ENCODE measurements at places on chromosomes 7 and 10.

- no peak for DNase-seq
Observed at GRCh38 chr10:132562177-132562915, 24.8 kb downstream of the INPP5A start.

DNA sequence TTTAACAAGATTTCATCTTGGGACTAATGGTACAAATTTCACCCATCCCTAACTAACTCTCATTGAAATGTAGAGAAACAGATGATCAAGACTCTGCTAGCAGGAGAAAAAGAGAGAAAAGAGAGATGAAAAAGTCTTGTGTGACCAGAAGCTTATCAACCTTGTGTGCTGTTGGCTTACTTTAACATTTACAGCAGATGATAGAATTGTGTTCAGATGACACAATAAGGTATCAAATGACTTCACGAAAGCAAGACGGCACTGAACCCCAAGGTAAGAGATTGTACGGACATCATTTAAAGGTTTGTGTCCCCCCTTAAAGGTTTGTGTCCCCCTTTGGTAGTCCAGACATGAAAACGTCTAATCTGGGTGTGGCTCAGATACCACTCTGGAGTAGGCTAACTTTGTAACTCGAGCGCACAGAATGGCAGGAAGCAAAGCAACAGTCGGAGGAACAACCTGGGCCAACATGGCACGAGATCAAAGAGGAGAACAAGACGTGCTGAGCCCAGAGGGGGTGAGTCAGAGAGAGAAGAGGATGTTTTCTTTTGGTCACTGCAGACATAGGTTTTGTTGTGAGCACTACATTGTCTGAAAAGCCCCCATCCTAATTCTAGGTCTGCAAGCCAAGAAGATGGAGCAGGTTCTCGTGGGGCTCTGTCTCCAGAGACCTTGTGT, 10.4 kb upstream of the LMBR1 start:
- peak; percentile 39 for DNase-seq

DNA sequence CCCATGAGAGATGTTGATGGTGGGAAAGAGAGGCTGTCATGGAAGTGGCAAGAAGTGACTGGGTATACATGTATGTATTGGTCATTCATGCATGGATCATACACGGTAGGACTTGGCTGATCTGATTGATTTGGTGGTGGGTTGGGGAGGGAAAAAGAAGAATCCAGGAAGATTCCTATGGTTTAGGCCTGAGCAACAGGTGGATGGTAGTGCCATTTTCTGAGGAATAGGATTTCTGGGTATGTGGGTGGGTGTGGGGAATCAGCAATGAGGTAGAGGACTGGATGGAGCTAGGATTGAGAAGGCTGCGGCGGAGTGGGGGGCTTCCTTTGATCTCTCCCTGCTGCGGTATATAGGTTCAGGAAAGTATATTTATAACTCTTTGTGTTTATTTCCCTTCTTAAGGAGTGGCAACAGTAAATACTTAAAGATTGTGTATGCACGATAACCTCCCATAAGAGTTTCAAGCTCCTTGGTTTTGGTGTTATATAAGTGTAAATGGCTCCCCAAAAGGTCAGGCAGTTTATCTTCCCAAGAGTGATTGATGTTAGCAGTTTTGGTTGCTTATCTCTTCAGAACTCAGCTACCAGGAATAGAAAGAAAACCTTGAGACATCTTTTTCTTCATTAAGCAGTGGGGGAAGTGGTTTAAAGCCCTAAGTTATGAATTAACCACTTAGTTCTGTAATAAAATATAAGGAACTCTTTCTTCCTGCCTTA, 100.1 kb downstream of the LSMEM1 start:
- DNase-seq = no peak

GRCh38 chr10:131751827-131752775, 148.7 kb upstream of the PPP2R2D start:
- DNase-seq = peak; percentile 30

DNA sequence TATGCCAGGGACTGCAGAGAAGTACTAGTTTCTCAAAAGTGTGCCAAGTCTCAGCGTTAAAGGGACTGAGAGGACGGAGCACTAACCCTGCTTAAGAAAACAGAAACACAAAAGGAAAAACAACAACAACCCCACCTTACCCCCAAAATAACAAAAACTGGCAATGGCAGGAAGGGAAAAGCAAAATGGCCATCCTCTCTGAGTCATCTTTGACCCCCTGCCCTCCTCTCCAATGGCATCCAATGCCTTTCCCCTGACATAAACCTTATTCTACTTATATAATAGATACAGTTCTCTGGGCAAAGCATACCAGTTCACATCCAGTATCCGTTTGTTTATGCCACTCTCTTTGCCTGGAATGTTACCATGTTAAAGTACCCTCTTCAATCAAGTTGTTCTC, 1.6 kb downstream of the POLR1F start:
- no peak for DNase-seq

DNA sequence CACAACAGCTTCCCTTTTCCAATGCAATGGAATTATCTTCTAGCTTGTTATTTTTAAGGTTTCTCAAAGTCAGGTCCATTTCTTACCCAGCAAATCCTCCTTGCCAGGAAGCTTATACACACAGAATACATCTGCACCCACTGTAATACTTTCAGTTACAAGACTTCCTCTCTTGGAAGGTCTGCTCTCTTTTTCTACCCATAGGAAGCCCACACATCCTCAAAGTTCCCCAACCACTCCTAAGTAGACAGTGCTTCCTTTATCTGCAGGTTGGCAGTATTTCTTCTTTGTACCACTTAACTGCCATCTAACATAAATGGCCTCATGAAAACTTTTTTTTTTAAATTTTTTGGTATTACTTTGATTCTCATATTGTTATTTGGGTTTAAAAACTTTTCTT, 155.6 kb downstream of the TAX1BP1 start:
- DNase-seq = no peak

DNA sequence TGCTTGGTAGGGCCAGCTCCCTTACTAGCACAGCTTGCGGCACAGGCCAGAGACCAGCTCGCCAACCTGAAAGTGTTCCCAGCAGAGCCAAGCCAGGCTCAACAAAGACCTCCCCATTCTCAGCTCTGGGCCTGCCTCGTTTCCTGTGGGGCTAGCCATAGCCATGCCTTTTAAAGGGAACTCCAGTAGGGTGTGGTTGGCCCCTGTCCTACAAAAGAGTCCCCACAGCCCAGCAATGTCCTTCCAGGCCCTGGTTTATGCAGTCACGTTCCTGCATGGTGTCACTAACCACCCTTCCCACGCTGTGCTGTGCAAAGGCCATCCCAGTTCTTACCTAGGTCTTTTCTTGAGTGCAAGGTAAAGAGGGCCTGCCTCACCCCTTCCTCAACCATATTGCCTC, 87.8 kb upstream of the LRRC4 start:
- no peak for DNase-seq

DNA sequence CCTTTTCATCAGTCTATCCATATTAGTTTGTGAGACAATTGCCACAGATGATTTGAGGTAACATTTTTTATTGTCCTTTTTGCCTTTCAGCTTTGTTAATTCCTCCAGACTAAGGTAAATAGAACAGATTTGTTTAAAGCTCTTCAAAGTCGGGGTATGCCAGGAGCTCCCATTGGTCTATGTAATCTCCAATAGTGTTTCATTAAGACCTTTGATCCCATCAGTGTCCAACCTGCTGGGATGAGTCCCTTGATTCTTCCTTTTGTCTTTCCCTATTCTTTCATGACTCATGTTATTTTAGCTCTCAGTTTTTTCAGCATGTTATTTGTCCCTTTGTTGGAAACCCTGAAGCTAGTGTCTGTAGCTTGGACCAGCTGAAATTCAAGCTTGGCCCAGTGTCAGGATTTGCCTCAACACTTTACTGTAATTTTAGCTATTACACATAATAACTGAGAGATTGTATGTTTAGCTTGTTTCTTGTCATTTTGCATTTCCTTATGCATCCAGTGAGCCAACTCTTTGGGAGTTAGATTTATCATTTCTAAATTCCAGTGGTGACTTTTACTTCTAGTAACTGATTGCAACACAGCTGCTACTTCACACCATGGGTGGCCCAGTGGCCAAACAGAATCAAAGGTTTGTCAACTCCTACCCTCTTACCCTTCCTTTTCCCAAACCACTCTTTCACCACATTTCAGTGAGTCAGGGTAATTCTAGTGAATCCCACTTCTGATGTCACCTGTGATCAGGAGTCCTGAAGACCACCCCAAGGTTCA, 15.3 kb downstream of the AGBL3 start:
- no peak for DNase-seq

DNA sequence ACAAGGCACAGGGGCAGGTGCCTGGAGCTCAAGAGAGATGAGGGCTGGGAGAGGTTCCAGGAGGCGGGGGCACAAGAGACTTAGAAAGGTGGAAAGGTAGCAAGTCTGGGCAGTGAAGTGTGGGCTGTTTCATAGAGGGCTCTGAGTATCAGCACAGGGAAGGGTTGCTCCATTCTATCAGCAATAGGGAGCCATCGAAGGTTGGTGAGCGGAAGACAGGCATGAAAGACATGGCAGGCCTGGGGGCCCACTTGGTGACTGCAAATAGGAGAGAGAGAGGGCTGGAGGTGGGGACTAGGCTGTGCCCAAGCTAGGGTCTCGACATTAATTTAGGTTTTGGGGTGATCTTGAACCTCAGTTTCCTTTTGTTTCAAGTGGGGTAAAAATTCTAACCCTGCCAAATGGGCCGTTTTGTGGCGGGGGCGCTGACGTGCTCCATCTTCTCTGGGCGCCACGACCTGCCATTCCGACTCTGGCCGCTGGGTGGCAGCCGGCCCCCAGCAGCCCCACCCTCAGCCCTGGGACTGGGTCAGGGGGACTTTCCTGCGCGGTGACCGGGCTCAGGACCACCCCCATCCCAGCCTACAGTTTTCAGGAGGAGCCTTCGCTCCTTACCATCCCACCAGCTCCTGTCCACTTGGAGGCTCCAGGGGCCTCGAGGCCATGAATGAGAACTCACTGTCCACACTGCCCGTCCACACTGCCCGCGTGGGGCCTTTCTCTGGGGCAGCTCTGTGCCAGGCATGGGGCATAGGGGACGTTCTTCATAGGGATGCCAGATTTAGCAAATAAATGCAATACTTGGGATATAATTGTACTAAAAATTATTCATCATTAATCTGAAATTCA, 37.2 kb upstream of the PCBD1 start:
- peak; percentile 80 for DNase-seq

DNA sequence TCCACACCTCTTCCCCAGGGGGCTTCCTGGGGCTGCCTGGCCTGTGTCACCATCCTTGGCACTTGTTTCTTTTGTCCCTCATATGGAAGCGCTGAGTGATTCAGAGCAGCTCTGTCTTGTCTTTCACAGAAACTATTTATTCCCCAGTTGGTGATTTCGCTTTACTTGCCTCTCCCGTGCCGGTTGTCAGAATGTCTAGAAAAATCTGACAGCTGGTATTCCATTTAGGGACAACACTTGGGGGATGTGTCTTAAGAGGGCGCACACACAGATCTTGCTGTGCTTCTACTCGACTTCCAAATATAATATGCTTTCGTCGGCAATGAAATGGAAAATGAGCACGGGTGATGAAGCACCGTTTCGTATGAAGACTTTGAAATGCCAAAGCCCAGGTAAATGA, 611.8 kb downstream of the CALN1 start:
- no peak for DNase-seq

GRCh38 chr7:21412957-21413356, 14.9 kb upstream of the SP4 start:
- DNase-seq = no peak

- DNase-seq = no peak
Observed at GRCh38 chr7:155753446-155753965, 58.8 kb downstream of the SHH start.

GRCh38 chr7:125316466-125316865, 386.8 kb upstream of the POT1 start:
- peak; percentile 1 for DNase-seq

- no peak for DNase-seq
Observed at GRCh38 chr7:42104694-42105093, 132.3 kb downstream of the GLI3 start.

GRCh38 chr7:25750744-25751508, 401.1 kb upstream of the NFE2L3 start:
- no peak for DNase-seq

DNA sequence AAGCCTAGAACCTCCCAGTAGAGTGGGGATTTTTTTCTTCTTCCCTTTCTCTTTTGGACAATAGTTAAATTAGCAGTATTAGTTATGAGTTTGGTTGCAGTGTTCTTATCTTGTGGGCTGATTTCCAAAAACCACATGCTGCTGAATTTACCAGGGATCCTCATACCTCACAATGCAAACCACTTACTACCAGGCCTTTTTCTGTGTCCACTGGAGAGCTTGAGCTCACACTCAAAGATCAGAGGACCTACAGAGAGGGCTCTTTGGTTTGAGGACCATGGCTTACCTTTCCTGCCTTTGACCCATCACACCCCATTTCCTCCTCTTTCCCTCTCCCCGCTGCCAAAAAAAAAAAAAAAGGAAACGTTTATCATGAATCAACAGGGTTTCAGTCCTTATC, 5.4 kb downstream of the OPN1SW start:
- DNase-seq = no peak

- no peak for DNase-seq
Observed at GRCh38 chr7:152144557-152145245, 119.2 kb downstream of the GALNT11 start.

DNA sequence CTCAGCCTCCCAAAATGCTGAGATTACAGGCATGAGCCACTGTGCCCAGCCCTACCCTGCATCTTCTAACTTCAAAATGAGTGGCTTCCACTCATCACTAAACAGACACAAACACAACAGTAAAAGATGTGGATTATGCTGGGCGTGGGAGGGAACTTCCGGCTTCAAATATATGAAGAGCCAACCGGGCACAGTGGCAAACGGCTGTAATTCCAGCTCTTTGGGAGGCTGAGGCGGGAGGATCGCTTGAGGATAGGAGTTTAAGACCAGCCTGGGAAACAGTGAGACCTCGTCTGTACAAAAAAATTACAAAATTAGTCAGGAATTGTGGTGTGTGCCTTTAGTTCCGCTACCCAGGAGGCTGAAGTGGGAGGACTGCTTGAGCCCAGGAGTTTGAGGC, 92.2 kb upstream of the GNA12 start:
- DNase-seq = no peak

- no peak for DNase-seq
Observed at GRCh38 chr7:42832667-42833066, 79.2 kb downstream of the C7orf25 start.

GRCh38 chr7:30705008-30705407, 22.8 kb upstream of the CRHR2 start:
- no peak for DNase-seq

- DNase-seq = no peak
Observed at GRCh38 chr7:21914671-21915070, 31.0 kb downstream of the CDCA7L start.

- DNase-seq = no peak
Observed at GRCh38 chr10:51905032-51905431, 205.6 kb upstream of the CSTF2T start.

GRCh38 chr10:89738551-89739209, 37.3 kb downstream of the KIF20B start:
- DNase-seq = no peak

GRCh38 chr10:31745612-31746376, 182.8 kb downstream of the ARHGAP12 start:
- peak; percentile 84 for DNase-seq

DNA sequence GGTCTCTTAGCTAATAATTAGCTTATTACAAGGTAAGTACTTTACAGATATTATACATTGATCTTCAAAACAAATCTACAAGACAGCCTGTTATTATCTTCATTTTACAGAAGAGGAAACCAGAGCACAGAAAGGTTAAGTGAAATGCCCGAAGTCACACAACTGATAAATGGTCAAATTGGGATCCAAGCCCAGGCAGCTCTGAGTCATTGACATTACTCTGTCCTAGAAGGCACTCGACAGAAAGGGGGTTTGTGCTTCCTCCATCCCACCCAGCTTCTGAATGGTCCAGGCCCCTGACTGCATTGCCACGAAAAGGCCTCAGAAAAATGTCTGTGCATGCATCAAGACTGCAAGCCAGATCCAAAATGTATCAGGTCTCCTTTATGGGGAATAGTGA, 81.3 kb upstream of the ZNF438 start:
- DNase-seq = no peak
